Type B pancreatic cell (in vitro differentiated cells): ENCODE measurements at places on chromosomes 11 and 22. TPM values are rescaled to one million over a fixed set of nuclear protein-coding genes. Genes with fewer than 3 reads are reported as not detected.
A peak's percentile ranks its signal among the peaks of the same experiment; 100 is the strongest.

DNA sequence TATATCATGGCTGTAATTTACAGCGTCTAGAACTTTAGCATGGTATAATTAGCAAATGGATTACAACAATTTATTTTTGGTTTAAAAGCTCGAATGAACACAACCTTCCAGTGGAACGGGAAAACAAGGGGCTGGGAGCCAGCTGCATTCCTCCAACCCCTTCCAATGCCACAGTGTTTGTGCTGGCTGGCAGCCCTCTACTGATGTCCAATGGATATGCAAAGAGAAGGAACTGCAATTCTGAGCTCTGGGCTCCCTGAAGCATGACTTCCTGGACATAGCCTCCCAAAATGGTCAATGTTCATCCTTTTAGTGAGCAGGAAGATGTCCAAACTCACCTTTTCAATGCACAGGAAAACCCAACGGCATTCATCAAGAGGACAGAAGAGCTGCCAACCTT lies 288.3 kb downstream of the TENM4 start:
- peaks cover 5% of the 10 kb centered on the region for H3K36me3 ChIP-seq
- H3K4me1 ChIP-seq, result no peaks in the 10 kb centered on the region
- H3K27ac ChIP-seq, result no peak overlapping the region
- H3K4me3 ChIP-seq, result no peak overlapping the region

The COA4 gene
- 58.5 and 61.7 TPM in 2 replicates for total RNA-seq

DNA sequence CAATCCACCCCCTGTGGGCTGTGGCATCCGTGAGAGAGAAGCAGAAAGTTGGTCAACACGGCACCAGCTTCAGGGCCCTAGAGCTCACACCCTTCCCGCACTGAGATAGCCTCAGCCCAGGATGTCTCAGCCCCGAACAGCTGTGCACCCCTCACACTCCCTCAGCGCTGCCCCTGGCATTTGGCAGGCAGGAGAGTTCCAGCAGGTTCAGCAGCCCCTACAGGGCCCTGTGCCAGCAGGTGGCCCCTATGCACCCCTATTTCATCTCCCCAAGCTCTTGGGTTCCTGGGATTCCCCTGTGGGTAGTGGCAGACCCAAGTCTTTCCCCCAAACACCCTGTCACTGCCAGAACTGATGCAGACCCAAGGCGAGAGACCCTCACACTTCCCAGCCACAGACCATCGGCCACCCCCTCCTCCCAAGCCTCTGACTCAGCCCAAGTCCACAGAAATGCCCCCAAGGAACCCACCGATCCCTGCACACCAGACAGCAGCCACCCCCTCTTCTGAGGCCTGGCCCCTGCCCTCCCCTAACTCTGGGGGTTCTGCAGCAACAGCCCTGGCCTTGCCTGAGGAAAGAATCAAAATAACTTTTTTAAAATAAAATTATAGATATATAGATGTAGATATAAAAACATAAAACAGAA lies 183.6 kb downstream of the IGLL1 start:
- no peaks in the 10 kb centered on the region for H3K27me3 ChIP-seq
- H3K36me3 ChIP-seq, result no peaks in the 10 kb centered on the region
- peaks cover 4% of the 10 kb centered on the region for H3K4me1 ChIP-seq

The APOL5 gene
- total RNA-seq, result not detected in 2 replicates

DNA sequence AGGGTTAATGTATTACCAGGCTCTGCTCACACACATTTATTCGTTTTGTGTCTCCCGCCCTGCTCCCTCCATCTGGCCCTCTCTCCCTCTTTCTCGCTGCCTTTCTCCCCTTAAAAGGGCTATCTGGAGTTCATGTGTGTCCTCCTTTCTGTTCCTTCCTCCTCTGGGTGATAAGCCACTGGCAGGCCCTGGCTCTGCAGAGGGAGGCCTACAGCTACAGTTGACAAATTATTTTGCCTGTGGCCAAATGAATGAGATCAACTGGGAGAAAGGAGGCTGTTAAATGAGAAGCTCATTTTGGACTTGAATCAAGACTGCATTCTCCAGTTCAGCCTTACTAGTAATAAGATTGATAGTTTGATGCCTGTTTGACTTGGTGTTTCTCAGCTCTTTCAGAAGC lies 17.5 kb upstream of the OPCML start:
- peaks cover 6% of the 10 kb centered on the region for H3K4me1 ChIP-seq
- no peak overlapping the region for H3K27ac ChIP-seq
- H3K4me3 ChIP-seq, result no peak overlapping the region

DNA sequence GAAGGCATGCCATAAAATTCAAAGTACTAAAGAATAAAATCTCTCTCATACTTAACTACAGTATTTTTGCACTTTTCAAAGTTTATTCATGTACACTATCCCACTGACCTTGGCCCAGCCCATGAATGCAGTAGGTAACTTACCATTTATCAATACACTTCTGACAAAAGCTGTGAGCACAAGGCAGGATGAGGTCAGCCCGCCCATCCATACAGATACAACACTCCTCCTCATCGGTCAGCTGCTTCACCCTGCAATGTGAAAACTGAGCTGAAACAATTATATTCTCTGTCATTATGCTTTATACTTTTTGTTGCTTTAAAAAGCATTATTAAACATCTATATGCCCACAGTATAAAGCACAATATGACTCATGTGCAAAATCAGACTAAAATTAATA lies 22.1 kb downstream of the RNF141 start:
- H3K4me3 ChIP-seq, result no peak overlapping the region
- peaks cover 14% of the 10 kb centered on the region for H3K36me3 ChIP-seq
- H3K4me1 ChIP-seq, result no peaks in the 10 kb centered on the region
- H3K27ac ChIP-seq, result no peak overlapping the region
- H3K27me3 ChIP-seq, result no peaks in the 10 kb centered on the region
- no peak for DNase-seq

- peak overlapping the region; percentile 60 for H3K4me3 ChIP-seq
- peaks cover 8% of the 10 kb centered on the region for H3K36me3 ChIP-seq
- H3K27me3 ChIP-seq, result peaks cover 8% of the 10 kb centered on the region
- H3K27ac ChIP-seq, result no peak overlapping the region
Measured at GRCh38 chr22:50522806-50523438, 2.5 kb downstream of the SCO2 start.

GRCh38 chr11:119797123-119797611 lies 68.2 kb upstream of the NECTIN1 start:
- DNase-seq, result no peak
- peaks cover 21% of the 10 kb centered on the region for H3K27me3 ChIP-seq
- no peak overlapping the region for H3K4me3 ChIP-seq
- no peaks in the 10 kb centered on the region for H3K36me3 ChIP-seq
- H3K27ac ChIP-seq, result peak overlapping the region; percentile 56

DNA sequence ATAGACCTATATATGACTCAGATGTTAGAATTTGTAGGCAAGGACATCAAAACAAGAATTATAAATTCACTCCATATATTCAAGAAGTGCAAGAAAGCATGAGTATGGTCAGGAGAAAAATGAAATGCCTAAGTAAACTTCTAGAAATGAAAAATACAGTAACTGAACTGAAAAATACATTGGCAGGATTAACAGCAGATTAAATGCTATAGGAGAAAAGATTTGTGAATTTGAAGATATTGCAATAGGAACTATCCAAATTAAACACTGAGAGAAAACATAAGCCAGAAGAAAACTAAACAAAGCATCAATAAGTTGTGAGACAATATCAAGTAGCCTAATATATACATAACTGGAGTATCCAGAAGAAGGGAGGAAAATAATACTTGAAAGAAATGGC lies 46.6 kb upstream of the TMEM45B start:
- no peak overlapping the region for H3K4me3 ChIP-seq
- no peak overlapping the region for H3K27ac ChIP-seq
- H3K27me3 ChIP-seq, result peaks cover 4% of the 10 kb centered on the region
- H3K4me1 ChIP-seq, result peaks cover 5% of the 10 kb centered on the region
- no peaks in the 10 kb centered on the region for H3K36me3 ChIP-seq

DNA sequence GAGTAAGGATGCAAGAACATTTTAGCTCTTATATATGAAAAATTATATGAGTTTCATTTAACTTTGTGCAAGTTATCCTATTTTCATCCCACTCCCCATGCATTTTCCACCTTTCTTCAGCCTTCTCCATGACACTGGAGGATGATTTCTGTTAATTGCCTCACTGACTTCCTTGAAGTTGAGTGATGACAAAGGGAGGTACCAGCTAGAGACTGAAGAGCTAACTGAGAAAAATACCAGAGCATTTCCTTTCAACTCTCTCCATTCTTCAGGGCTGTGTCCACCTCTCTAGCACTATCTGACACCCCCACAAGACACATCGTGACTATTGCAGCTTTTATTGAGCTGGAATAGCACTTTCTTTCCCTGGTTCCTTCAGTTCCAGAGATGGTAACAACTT lies 711.6 kb upstream of the LRRC4C start:
- no peaks in the 10 kb centered on the region for H3K27me3 ChIP-seq
- peaks cover 2% of the 10 kb centered on the region for H3K4me1 ChIP-seq
- H3K36me3 ChIP-seq, result no peaks in the 10 kb centered on the region
- no peak for DNase-seq

DNA sequence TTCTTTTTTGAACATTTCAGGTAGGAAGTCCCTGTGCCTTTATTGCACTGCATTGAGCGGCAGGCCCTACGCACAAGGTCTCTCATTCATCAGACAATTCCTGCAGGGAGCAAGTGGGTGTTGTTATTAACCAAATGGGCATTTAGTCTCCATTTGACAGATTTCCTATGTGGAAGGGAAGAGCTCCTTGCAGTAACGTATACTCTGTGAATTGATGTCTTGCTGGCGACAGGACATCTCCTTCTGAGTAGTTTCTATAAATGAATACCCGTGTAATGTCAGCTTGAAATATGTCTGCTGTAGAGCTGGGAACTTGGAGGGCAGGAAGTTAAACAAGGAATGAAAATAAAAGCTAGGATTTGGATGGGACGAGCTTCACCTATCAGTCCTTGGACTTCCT lies 3.7 kb downstream of the OR5B21 start:
- H3K36me3 ChIP-seq, result no peaks in the 10 kb centered on the region
- no peak for DNase-seq
- H3K27me3 ChIP-seq, result peaks cover 19% of the 10 kb centered on the region
- H3K27ac ChIP-seq, result no peak overlapping the region

GRCh38 chr11:68012843-68013610 lies 2.9 kb downstream of the ALDH3B1 start:
- no peak for DNase-seq
- no peaks in the 10 kb centered on the region for H3K27me3 ChIP-seq
- H3K4me1 ChIP-seq, result peaks cover 47% of the 10 kb centered on the region
- no peaks in the 10 kb centered on the region for H3K36me3 ChIP-seq

The ARHGAP20 gene
- total RNA-seq, result 2.2 and 5.1 TPM in 2 replicates

The GGA1 gene
- 71.8 and 80.2 TPM in 2 replicates for total RNA-seq

The KCNQ1OT1 gene
- 3.3 and 7.0 TPM in 2 replicates for total RNA-seq

DNA sequence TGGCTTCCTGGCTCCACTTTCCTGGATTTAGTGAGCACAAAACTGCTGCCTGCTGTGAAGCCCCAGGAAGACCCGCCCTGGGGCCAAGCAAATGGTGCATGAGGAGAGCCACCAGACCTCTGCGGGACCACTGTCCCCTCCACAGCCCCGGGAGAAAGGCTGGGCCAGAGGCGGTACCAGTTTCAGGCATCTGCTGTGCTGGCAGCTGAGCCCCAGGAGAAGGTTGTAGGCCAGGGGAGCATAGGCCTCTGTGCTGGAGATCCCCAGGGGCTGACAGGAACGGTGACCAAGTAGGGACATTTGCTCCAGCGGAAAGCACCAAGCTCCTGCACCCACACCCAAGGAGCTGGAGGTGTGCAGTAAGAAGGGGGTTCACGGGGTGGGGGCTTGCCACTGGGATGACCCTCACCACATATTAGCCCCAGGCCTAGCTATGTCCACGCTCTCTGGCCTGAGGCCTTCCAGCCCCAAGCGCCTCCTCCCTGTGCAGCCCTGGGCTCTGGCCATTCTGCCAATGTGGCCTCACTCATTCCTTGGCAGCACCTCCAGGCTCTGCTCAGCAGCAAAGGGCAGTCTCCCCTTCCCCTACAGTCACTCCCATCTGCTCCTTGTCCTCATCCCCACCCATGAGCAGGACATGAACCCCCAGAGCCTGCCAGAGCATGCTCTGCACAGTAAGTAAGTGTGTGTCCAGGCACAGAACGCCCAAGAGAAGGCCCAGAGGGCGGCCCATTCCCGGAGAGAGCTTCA lies 24.0 kb upstream of the COMT start:
- H3K27me3 ChIP-seq, result peaks cover 3% of the 10 kb centered on the region
- no peak overlapping the region for H3K4me3 ChIP-seq
- H3K27ac ChIP-seq, result no peak overlapping the region
- no peak for DNase-seq
- H3K4me1 ChIP-seq, result no peaks in the 10 kb centered on the region
- H3K36me3 ChIP-seq, result peaks cover 12% of the 10 kb centered on the region

DNA sequence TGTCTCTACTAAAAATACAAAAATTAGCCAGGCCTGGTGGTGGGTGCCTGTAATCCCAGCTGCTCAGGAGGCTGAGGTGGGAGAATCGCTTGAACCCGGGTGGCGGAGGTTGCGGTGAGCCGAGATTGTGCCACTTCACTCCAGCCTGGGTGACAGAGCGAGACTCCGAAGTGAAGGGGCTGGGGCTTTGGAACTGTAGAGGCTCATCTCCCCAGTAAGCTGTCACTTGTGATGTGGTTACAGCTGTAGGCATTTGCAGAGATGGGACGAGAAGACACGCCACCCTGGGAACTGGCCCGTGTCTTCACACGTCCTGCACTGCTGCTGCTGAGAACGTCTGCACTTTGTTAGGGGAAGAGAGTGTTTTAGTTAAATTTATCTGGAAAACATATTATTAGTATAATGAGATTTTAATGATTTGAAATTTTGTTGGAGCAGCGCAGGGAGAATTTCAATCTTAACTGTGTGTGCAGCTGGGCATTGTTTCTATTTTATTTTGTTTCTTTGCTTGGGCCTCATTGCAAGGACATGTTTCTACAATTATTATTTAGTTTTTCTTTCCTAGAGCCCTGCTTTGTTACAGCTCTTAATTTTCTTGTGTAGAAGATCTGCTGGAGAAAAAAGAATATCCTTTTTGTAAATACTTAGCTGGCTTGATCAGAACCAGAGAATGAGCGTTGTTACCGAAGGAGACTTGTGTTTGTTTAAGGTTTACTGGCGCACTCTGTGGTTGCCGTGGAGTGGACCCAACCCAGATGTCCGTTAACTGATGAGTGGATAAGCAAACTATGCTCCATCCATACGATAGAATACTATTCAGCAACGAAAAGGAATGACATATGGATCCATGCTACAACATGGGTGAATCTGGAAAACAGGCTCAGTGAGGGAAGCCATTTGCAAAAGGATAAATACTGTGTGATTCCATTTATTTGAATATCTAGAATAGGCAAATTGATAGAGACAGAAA lies 18.4 kb downstream of the PARVB start:
- no peak overlapping the region for H3K27ac ChIP-seq
- no peaks in the 10 kb centered on the region for H3K27me3 ChIP-seq
- no peak for DNase-seq
- H3K36me3 ChIP-seq, result peaks cover 3% of the 10 kb centered on the region
- no peaks in the 10 kb centered on the region for H3K4me1 ChIP-seq

GRCh38 chr22:26792522-26792921 lies 135.1 kb downstream of the MIAT start:
- H3K4me1 ChIP-seq, result peaks cover 4% of the 10 kb centered on the region
- no peaks in the 10 kb centered on the region for H3K36me3 ChIP-seq
- DNase-seq, result no peak
- no peak overlapping the region for H3K4me3 ChIP-seq
- H3K27ac ChIP-seq, result no peak overlapping the region

DNA sequence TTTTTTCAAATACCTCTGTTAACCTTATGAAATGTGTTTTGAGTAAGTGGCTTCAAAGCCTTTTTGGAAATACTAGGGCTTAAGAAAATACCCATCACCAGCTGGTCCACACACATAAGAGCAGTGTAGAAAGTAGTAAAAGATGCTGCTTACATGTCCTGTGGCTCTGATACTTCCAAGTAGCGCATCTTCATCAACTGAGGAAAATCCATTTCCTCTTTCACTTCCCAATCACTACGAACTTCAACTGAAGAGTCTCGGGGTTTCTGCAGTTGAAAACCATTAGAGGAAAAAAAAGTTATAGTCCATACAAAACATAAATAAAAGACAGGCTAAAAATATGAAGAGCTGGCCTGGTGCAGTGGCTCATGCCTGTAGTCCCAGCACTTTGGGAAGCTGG lies 8.5 kb downstream of the EIF3D start:
- no peak overlapping the region for H3K4me3 ChIP-seq
- DNase-seq, result no peak
- peaks cover 41% of the 10 kb centered on the region for H3K36me3 ChIP-seq
- no peak overlapping the region for H3K27ac ChIP-seq
